Tongue (tissue), 3 donors: ENCODE measurements at places on chromosomes 3 and 15. TPM values are rescaled to one million over a fixed set of nuclear protein-coding genes. Genes with fewer than 3 reads are reported as not detected.

KLHL40 gene
- total RNA-seq = 159 TPM

C3orf62 gene
- total RNA-seq = 4.1 TPM

CYP19A1 gene
- total RNA-seq = 3.0 TPM

SPRED1 gene
- 64.1 TPM for total RNA-seq

GLDN gene
- 3.0 TPM for total RNA-seq

TJP1 gene
- total RNA-seq = 76.2 TPM

ALDH1L1 gene
- total RNA-seq = 7.7 TPM

GXYLT2 gene
- 47.7 TPM for total RNA-seq

GUCA1C gene
- total RNA-seq = not detected

DNAH12 gene
- total RNA-seq = 0.21 TPM

GPR62 gene
- total RNA-seq = 0.41 TPM

SPESP1 gene
- 1.8 TPM for total RNA-seq

GOLGA6D gene
- total RNA-seq = not detected

RAB6B gene
- 5.8 TPM for total RNA-seq

ITGA11 gene
- total RNA-seq = 6.3 TPM

ISLR2 gene
- total RNA-seq = 8.4 TPM

ARPP21 gene
- 89.8 TPM for total RNA-seq

SCN5A gene
- 6.1 TPM for total RNA-seq

GOLGA8G gene
- total RNA-seq = not detected

MYZAP gene
- total RNA-seq = 3.5 TPM

CD200R1 gene
- 4.6 TPM for total RNA-seq

C3orf38 gene
- 29.3 TPM for total RNA-seq

CFAP20DC gene
- total RNA-seq = 4.2 TPM

NR2F2 gene
- 22.0 TPM for total RNA-seq

SH2D7 gene
- not detected for total RNA-seq

GOLGA6L22 gene
- not detected for total RNA-seq

CAPN3 gene
- 336 TPM for total RNA-seq

ANKRD63 gene
- total RNA-seq = 2.4 TPM

AADAC gene
- total RNA-seq = 5.1 TPM

TRH gene
- total RNA-seq = 0.62 TPM

PARP15 gene
- 1.1 TPM for total RNA-seq
